Smooth muscle cell of the brain vasculature (primary cell): ENCODE measurements at places on chromosomes 7 and 10.
A peak's percentile ranks its signal among the peaks of the same experiment; 100 is the strongest.

GRCh38 chr7:22723637-22724036 lies 3.4 kb upstream of the IL6 start:
- no peak for DNase-seq

GRCh38 chr10:110857265-110858171 lies 14.2 kb upstream of the PDCD4 start:
- DNase-seq: no peak

GRCh38 chr10:88286030-88286429 lies 297.1 kb downstream of the RNLS start:
- no peak for DNase-seq

DNA sequence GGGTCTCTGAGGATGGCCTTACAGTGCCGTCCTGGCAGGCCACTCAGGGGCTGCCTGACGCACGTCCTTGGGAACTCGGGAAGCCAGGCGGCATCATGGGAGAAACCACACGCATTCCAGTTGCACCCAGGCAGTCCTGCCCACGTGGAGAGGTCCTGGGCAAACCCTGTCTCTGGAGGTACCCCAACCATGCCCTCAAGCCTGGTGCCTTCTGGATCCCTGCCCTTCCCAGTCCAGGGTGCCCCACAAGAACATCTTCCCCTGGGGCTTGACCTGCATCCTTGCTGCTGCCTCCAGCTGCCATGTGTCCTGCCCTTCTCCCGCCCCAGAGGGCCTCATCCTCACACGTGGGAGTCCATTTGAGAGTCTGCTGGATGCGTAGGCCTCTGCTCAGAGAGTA lies 200.3 kb upstream of the PPP2R2D start:
- no peak for DNase-seq

GRCh38 chr7:150939052-150939451 lies 39.1 kb downstream of the KCNH2 start:
- DNase-seq: no peak

DNA sequence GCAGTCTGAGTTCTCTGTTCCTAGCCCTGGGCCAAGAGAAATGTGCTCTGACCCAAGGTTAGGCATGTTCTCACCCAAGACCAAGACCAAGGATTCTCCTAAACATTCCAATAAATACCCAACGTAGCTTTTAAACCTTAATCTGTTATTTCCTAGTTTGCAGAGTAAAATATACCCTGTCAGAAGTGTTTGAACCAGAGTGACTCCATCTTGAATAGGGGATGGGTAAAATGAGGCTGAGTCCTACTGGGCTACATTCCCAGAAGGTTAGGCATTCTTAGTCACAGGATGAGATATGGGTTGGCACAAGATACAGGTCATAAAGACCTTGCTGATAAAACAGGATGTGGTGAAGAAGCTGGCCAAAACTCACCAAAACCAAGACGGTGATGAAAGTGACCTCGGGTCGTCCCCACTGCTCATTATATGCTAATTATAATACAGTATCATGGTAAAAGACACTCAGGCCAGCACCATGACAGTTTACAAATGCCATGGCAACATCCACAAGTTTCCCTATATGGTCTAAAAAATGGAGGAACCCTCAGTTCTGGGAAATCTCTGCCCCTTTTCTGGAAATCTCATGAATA lies 27.7 kb downstream of the PLXNA4 start:
- no peak for DNase-seq

- DNase-seq: no peak
Observed at GRCh38 chr10:127293640-127294039, 97.2 kb upstream of the INSYN2A start.

GRCh38 chr7:143379611-143380259 lies 1.4 kb upstream of the ZYX start:
- DNase-seq: no peak

- no peak for DNase-seq
Observed at GRCh38 chr7:76142861-76143260, 58.8 kb upstream of the SRRM3 start.

DNA sequence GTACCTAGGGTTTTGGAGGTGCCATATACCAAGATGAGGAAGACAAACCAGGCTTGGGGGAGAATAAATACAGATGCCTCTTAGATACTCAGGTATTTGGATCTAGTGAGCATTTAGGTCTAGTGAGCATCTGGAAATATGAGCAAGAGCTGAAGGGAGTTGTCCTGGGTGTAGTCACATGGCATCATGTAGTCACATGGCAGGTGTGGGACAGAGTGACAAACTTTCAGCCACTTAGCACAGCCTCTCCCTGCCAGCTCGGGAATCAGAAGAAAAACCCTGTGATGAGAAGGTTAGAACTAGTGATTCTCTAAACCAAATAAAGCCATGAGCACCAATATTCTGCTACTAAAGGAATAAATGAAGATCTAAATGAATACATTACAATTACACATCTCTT lies 24.3 kb downstream of the RGR start:
- no peak for DNase-seq

GRCh38 chr10:10096898-10097297 lies 920.8 kb upstream of the CELF2 start:
- DNase-seq: no peak

GRCh38 chr7:116161728-116162127 lies 48.6 kb upstream of the TES start:
- no peak for DNase-seq

GRCh38 chr10:48480397-48481374 lies 124.2 kb downstream of the ARHGAP22 start:
- no peak for DNase-seq

GRCh38 chr7:148699782-148700629 lies 1.3 kb downstream of the CUL1 start:
- DNase-seq: no peak

GRCh38 chr7:137798073-137798763 lies 48.6 kb downstream of the DGKI start:
- no peak for DNase-seq

GRCh38 chr10:1369665-1370064 lies 313.5 kb downstream of the WDR37 start:
- DNase-seq: no peak

DNA sequence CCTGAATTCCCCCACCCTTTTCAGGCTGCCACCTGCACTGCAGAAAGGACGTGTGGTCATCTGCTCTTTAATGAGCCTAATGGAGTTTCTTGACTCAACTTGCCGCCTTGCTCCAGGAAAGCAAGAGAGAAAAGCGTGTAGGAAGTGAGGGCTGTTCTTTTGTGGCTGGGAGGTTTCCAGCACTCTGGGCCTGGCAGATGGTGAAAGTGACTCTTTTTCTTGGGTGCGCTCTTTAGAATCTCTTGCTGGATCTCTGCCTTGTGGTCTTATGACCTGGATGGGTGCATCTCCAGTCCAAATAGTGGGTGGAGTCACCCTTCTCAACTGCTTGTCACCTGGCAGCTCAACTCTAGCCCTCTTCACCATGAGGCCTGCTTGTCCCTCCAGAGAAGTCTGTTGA lies 244.0 kb downstream of the SORCS1 start:
- no peak for DNase-seq

DNA sequence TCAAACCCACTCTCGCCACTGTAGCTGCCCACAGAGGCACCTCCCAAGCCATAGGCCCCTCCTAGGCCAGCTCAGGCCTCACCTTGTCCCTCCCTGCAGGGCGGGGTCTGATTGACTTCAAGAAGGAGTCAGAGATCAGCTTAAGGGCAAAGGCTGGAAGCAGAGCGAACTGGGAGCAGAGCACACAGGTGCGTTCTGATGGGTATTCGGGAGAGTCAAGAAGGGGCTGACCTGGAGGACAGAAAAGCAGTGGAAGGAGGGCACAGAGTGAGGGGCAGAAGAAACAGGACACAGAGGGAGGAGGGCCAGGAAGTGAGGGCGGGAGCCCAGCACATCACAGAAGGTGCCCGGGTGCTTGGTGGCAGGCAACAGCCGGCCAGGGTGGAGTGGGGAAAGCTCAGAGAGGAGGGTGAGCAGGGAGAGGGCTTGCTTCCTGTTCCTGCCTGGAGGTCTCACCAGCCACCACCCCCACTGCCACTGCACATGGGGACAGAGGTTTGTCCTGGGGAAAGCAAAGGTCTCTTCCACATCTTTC lies at the start of gene AOC1:
Gene AOC1 (plus strand): TSS at position 147 of the 535 bp plus-strand sequence. CDS start 3,954 bp downstream, outside the sequence.
- DNase-seq: no peak

GRCh38 chr10:15188603-15189002 lies 20.1 kb upstream of the NMT2 start:
- no peak for DNase-seq

DNA sequence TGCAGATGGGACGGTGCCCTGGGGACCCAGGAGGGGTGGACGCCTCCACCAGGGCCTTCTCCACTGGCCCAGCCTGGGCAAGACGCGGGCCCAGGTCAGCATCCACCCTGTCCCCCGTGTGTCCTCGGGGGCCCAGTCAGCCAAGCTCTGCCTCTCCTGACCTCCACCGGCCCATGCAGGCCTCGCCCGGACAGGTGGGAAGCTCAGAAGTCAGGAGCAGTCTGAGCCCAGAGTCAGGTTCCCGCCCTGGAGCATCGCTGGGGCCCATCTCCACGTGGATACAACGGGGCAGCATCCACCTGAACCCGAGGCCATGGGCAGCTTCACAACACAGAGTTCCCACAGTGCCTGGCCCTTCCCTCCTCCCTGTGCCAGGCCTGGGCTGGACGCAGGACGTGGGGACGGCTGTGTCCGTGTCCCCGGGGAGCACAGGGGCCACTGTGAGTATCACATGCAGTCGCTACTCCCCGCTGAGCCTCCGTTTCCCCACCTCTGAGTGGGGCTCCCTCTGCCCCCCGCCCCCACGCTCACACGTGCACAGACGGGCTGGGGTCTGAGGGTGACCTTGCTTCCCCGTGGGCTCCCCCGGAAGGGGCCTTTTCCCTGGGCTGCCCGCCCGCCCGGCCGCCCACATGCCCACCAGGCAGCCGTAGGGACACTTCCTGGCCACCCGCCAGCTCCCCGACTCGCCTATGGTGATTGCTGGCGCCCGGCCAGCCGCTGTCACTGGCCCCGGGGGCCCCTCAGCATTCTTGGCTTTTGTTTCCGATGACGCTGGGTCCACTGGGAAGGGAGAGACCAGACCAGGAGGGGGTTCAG lies 64.3 kb downstream of the PDGFA start:
- DNase-seq: no peak

GRCh38 chr10:127017541-127018297 lies 112.5 kb downstream of the DOCK1 start:
- DNase-seq: no peak

GRCh38 chr10:21976739-21977138 lies 26.8 kb downstream of the DNAJC1 start:
- DNase-seq: no peak

- no peak for DNase-seq
Observed at GRCh38 chr7:120794106-120794729, 63.7 kb downstream of the TSPAN12 start.

DNA sequence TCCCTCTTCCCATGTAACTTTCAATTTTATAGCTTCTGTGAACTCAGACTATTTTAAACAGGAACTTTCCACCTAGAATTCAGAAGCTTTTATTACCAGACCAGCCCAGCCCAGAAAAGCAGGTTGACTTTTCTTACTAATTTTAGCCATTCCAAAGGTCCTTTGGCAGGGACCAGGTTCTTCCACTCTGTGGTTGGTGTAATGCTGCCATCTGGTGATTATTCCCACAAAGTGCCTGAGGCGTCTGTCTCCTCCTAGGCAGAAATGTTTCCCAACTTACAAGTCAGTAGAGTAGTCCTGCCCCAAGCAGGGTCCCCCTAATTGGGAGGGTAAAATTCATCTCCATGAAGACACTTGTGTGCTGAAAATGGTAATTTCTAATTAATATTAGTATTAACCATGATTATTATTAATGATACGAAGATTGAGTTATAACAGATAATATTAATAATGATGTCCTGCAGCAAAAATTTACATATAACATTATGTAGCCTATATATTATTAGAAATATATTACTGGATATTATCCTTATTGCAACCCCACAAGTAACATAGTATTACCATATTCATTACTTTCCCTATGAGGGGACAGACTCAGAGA lies 53.0 kb upstream of the PPP1R17 start:
- DNase-seq: peak; percentile 2

- DNase-seq: no peak
Observed at GRCh38 chr10:79237454-79238157, 109.7 kb upstream of the PPIF start.

DNA sequence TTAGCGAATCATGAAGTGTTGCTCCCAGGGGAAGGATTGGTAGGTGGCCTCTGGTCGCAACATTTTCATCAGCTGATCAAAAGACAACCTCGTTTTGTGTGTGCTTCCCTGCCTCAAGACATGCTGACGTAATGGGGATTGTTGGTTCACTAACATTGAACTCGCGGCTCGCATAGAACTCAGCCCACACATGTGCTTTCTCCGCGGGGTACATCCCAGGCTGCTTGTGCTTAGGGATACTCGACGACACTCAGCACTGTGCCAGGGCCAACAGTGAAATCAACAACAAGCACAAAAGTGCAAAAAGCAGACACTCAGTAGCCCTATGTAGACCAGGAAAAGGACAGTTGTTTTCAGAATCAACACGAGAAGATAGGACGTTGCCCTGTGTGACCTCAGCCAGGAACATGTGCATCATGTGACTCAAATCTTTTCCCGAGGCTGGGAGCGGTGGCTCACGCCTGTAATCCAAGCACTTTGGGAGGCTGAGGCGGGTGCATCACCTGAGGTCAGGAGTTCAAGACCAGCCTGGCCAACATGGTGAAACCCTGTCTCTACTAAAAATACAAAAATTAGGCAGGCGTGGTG lies 20.8 kb downstream of the WIPI2 start:
- DNase-seq: no peak

DNA sequence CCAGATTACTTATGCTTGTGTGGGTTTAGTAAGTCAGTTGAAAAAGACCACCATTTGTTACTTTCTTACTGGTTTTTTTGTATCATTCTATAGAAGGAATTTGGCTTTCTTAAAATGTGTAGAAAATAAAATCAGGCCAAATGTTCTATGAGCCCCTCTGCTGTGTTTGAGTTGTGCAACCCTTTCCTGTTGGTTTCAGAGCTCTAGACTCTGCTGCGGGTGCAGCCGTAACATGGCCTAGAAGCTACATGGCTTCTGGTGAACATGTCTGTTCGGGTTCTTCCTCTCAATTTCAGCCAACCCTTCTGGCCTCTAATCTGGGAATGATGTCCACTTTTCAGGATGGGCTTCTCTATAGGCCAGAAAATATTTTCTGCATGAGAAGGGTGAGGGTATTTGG lies 56.6 kb upstream of the RAB18 start:
- no peak for DNase-seq

- peak; percentile 41 for DNase-seq
Observed at GRCh38 chr10:72171175-72171630, 44.6 kb upstream of the ANAPC16 start.

- DNase-seq: no peak
Observed at GRCh38 chr7:100964630-100965029, 4.7 kb upstream of the MUC12 start.

DNA sequence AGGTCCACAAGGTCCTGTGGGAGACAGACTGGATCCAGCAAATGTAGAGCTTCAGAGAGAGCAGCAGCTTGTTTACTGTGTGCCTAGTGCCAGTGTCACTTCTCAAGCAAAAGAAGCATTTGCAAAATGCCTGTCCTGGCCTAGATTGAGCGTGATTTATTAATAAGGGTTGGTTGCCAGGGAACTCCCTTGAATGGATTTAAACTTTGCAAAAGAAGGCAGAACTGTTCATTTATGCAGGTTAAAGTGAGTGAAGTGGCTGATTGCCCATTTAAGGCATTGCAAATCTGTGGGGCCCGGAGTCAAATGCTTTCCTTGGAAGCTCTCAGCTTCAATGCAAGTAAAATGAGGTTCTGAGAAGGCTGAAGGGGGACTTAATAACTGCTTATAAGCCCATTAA lies 71.3 kb downstream of the CDHR3 start:
- DNase-seq: no peak

- DNase-seq: no peak
Observed at GRCh38 chr10:4028027-4028471, 243.0 kb upstream of the KLF6 start.
